ENCODE measurements at places on chromosomes 7 and 10.
A peak's percentile ranks its signal among the peaks of the same experiment; 100 is the strongest.

- no peak for DNase-seq
Observed at GRCh38 chr10:101287183-101287996, 58.1 kb upstream of the LBX1 start.

DNA sequence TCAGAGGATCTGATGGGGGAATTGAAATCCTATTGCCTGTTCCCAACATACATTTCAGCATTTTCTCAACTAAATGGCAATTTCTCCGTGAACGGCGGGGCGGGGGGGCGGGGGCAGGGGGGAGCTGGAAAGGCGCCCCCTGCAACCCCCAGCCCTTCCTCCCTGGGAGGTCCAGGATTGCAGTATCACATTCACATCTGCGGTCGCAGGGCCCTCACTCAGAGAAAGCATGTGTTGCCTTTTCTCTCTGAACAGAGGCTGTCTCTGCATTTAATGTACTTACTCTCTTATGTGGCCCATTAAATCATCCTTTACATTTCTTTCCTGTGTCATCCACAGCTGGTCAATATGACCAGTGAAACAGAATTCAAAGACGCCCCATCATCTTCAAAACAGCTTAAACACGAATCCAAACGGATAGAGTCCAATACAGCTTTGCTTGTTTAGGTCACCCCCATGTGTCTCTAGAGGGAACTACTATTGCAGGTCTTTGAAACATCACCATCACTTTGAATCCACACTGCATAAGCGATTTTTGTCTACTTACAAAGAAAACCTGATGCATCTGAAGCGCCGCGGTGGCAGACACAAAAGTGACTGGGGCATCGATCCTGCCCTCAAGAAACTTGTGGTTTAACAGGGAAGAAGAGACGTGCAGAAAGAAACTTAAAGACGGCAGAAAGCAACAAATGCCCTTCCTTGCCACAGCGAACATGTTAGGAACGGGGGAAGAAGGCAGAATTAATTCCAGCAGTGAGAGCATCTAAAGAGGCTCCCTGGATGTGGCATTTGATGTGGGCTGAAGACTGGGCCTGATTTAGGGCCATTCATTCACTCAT lies 17.0 kb upstream of the ECHDC3 start:
- peak; percentile 76 for DNase-seq

DNA sequence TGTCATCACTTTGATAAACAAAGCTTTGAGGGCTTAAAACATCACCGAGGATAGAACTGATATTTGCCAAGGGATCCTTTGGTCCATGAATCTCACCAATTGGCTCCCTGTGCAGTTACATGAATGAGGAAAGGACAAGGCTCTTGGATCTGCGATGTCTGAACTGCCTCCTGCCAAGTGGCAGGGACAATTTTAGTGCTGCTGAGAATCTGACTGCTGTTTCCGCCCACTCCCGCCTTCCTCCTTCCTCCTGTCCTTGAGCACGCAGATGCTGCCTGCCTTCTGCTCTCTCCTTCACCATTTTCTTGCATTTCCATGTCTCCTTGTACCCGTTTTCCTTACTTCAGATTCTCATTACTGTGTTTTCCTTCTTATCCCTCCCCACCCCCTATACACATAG lies 26.8 kb upstream of the ITPRID1 start:
- DNase-seq, result peak; percentile 59

DNA sequence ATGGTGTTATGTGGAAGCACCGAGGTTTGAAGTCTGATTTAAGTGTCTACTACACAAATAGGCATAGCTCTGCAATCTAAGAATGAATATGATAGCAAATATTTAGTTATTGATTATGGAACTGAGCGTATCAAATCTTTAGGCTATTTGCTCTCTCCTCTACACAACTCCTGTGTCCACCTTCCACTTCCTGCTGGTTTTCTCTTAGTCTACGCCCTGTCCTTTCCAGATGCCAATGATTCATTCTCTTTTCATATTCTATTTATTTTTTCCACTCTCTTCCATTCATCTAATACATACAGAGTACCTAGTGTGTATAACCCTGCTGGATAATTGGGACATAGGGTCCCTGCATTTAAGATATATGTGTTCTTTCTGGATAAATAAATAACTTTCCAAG lies 83.7 kb downstream of the DGKB start:
- DNase-seq, result no peak

DNA sequence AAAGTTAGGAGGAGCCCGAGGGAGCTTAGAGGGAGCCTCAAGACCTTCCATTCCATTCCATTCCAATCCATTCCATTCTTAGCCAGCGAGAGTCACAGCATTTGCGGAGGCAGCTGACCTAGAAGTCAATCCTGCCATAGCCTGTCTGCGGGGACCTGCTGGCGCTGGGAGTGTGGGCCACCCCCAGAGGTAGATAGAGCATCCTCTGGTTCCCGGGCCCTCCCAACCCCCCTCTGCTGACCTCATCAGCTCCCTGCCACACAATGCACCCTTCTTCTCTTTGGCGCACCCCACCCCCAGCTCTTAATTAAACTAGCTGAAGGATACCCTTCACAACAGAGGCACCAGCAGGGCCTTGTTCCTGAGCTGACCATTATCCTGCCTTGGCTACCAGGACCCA lies 152.5 kb upstream of the ZMIZ1 start:
- DNase-seq, result peak; percentile 54

DNA sequence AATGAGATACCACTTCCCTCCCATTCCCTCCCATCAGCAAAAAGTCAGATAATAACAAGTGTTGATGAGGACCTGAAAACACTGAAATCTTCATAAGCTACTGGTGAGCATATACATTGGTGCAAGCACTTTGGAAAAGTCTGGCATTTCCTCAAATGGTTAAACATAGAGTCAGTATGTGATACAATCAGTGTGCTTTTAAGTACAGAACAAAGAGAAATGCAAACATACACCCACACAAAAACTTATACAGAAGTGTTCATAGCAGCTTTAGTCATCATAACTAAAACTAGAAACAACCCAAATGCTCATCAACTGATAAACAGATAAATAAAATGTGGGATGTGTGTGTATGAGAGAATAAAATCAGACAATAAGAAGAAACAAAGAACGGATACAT lies 261.9 kb downstream of the ELMO1 start:
- DNase-seq, result no peak

DNA sequence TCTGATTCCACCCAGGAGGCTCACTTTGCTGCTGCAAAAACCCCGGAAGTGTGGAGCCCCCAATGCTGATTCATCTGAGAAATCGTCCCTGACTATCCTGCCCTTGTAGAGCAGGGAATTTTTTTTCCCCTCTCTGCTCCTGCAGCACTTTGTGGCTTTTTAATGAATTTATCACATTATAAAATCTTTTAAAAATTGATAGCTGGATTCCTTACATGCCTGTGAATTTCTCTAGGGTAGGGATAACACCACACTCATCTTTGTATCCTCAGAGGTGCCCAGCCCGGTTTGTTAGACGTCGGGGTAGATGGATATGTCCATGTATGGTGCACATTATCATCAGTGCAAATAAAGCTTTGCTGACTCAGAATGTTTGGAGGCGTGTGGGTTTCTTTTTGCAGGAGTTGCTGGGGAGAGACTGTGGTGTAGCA lies 185.7 kb downstream of the STK31 start:
- peak; percentile 8 for DNase-seq

DNA sequence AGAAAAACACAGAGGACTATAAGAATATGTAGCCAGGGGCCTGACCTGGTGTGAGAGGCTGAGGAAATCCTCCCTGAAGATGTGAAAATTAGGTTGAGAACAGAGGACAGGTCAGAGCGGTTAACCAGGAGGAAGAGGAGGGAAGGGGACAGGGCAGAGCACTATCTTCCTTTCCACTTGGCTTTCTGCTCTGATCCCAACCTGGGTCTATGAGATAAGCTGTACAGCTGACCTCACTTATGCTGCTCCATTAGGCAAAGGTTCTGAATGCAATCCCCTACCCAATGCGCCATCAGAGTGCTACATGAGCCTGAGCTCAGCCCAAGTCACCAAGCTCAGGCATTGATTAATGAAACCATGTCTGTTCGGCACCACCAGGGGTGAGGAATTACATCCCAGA lies 10.5 kb downstream of the LIPA start:
- DNase-seq, result no peak

DNA sequence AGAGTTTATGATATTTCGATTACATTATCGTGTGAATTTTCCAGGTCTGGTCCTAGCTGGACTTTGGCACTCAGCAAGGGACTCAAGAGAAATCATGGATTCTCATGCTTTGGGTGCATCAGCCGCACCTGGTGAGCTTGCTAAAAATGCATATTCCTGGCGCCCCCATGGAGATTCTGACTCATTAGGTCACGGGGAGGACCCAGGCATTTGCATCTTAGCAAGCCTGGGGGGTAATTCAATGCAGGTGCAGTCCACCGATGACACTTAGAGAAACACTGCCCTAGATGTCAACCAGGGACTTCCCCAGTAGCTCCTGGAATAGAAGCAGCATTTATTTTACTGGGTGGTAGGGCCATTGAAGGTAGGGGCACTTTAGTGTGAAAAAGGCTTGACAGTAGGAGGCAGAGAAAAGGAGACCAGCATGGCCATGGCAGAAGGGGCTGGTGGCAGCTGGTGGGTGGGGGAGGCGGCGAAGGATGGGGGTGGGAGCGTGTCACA lies 29.9 kb upstream of the PDCD4 start:
- no peak for DNase-seq

GRCh38 chr10:123429706-123430221 lies 236.4 kb upstream of the GPR26 start:
- peak; percentile 62 for DNase-seq

- DNase-seq, result no peak
Observed at GRCh38 chr10:20299034-20299736, 483.0 kb downstream of the PLXDC2 start.

DNA sequence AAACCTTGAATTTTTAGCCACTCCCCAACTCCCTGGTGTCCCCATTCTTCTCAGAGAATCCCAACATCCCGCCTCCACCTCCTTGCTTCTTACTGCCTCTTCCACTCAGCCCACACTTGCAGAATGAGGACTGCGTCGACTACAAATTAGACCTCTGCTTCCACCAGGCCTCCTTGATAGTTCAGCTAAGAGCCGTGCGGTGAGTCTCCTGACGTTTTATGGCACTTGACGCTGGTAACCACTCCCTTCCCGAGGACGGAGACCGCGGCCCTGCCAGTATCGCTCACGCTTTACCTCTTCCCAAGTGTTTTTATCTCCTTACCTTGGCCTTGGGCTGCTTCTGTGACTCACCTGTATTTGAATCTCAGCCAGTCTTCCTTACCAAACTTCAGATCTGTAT lies 31.1 kb downstream of the RBM17 start:
- DNase-seq, result no peak

- DNase-seq, result peak; percentile 37
Observed at GRCh38 chr7:5452937-5453540, 29.4 kb upstream of the TNRC18 start.

DNA sequence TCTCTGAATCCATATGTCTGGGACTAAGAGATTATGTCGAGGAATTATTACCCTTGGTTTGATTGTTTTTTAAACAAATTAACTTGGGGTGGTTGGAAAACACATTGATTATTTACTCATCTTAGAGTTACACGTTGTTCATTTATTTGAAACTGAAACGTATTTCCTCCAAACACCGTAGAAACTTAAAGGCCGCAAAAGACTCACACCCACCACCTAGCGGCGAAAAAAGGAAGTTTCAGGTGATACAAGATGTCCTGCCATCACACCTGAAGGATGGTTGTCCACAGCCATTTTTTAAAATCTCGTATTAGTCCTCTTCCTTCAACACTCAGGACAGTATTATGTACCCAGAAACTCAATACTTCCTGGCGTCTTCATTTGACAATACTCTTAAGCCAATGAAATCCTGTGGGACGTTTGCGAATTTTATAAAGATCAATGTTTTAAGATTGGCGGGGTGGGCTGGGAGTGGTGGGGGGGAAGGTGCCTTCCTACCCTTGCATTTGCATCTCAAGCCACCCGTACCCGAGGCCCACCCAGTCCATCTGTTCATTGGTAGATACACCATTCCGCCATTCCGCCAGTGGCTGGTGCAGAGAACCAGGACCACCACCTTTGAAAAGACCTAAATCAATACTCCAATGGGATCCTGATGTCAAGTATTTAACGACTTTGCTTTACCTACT lies 1.4 kb upstream of the LCOR start:
- DNase-seq, result peak; percentile 45

GRCh38 chr7:77820967-77821366 lies 22.4 kb downstream of the PHTF2 start:
- DNase-seq, result no peak

GRCh38 chr7:65238785-65239184 lies 134.9 kb upstream of the ZNF92 start:
- no peak for DNase-seq

DNA sequence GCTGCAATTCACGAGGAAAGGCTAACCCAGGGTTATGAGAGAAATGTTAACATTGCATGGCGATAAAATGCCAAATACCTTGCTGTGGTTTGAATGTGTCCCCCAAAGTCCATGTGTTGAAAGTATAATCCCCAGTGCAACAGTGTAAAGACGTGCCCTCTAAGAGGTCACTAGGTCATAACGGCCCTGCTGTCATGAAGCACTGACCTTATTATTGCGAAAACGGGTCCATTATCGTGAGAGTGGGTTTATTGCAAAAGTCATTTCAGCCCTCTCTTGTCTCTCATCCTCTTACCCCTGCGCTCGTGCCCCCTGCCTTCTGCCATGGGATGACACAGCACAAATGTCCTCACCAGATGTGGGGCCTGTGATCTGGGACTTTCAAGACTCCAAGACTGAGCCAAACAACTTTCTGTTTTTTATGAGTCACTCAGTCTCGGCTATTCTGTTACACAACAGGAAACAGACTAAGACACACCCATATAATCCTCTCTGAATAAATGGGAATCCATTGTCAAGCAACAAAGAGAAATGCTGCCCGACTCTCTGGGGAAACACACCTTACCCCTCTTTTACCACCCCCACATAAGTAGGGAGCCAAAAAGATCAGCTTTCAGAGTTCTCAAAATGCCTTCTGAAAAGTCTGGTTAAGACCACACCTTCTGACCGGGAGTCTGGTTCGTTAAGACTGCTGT lies 73.1 kb upstream of the UCN3 start:
- DNase-seq, result no peak

- no peak for DNase-seq
Observed at GRCh38 chr10:62692085-62692484, 112.4 kb upstream of the ADO start.

DNA sequence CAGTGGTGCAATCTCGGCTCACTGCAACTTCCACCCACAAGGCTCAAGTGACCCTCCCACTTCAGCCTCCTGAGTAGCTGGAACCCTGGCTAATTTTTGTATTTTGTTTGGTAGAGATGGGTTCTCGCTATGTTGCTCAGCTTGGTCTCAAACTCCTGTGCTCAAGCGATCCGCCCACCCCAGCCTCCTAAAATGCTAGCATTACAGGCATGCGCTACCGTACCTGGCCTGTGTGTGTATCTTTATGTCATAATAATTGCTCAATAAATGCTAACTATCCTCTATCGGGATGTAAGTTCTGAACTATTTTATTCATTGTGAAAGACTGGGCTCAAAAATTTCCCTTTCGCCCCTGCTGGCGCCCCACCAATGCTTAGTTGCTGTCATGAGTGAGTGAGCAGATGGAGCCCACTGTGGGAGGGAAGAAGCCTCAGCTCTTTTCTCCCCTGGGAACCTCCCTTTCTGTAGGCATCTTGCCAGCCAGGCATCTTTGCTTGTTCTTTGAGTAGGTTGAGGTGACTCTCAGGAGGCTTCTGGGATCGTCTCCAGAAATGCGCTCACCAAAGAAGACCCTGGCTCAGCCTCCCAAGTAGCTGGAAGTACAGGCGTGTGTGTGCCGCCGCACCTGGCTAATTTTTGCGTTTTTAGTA lies 38.3 kb downstream of the CAMK1D start:
- no peak for DNase-seq

- no peak for DNase-seq
Observed at GRCh38 chr7:91894781-91895480, 14.4 kb upstream of the MTERF1 start.

- DNase-seq, result peak; percentile 47
Observed at GRCh38 chr7:117385363-117386109, 41.8 kb downstream of the ASZ1 start.

GRCh38 chr7:96800824-96801223 lies 91.2 kb upstream of the SEM1 start:
- peak; percentile 24 for DNase-seq

All from Ammon's horn (tissue), 1 donor.